Naive thymus-derived CD4-positive, alpha-beta T cell (primary cell): ENCODE measurements at places on chromosomes 12 and 14. TPM values are rescaled to one million over a fixed set of nuclear protein-coding genes. Genes with fewer than 3 reads are reported as not detected.
A peak's percentile ranks its signal among the peaks of the same experiment; 100 is the strongest.

The KIF26A gene
- not detected for polyA plus RNA-seq

- H3K27me3 ChIP-seq: no peaks in the 10 kb centered on the region
- H3K4me1 ChIP-seq: no peaks in the 10 kb centered on the region
Observed at GRCh38 chr14:95207475-95208233, 50.3 kb upstream of the DICER1 start.

DNA sequence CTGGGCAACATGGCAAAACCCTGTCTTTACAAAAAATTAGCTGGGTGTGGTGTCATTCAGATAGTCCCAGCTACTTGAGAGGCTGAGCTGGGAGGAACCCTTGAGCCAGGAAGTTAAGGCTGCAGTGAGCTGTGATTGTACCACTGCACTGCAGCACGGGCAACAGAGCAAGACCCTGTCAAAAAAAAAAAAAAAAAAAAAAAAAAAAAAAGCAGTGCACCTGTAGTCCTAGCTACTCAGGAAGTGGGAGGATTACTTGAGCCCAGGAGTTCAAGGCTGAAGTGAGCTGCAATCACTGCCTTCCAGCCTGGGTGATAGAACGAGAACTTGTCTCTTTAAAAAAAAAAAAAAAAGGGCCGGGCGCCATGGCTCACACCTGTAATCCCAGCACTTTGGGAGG lies 5.6 kb downstream of the REM2 start:
- peak overlapping the region; percentile 75 for H3K27ac ChIP-seq
- H3K36me3 ChIP-seq: no peaks in the 10 kb centered on the region
- H3K4me1 ChIP-seq: peaks cover 21% of the 10 kb centered on the region
- peak overlapping the region; percentile 77 for H3K4me3 ChIP-seq

- DNase-seq: no peak
- no peak overlapping the region for H3K4me3 ChIP-seq
- no peak overlapping the region for H3K27ac ChIP-seq
- H3K4me1 ChIP-seq: peaks cover 12% of the 10 kb centered on the region
Observed at GRCh38 chr14:68409387-68409786, 383.5 kb downstream of the ZFP36L1 start.

The SOX5 gene
- not detected for polyA plus RNA-seq

DNA sequence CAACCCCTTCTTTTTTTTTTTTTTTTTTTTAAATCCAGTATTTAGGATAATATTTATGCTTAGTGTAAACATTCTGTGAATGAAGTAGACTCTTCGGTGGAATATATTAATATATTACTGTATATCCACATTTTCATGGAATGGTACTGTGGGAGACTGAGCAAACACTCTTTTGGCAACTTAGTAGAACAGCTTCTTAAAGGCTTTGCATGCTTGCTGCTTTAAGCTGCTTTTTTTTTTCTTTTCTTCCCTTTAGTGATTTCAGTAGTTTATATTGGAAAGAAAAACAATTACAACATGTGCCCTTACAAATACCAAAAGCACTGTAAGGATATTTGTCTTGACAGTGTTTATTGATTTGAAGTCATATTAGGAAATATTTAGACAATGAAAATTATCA lies 78.9 kb downstream of the AEBP2 start:
- no peaks in the 10 kb centered on the region for H3K27me3 ChIP-seq
- no peak overlapping the region for H3K27ac ChIP-seq
- no peak overlapping the region for H3K4me3 ChIP-seq
- no peaks in the 10 kb centered on the region for H3K4me1 ChIP-seq
- H3K36me3 ChIP-seq: peaks cover 7% of the 10 kb centered on the region
- DNase-seq: no peak

The ISM2 gene
- polyA plus RNA-seq: not detected

DNA sequence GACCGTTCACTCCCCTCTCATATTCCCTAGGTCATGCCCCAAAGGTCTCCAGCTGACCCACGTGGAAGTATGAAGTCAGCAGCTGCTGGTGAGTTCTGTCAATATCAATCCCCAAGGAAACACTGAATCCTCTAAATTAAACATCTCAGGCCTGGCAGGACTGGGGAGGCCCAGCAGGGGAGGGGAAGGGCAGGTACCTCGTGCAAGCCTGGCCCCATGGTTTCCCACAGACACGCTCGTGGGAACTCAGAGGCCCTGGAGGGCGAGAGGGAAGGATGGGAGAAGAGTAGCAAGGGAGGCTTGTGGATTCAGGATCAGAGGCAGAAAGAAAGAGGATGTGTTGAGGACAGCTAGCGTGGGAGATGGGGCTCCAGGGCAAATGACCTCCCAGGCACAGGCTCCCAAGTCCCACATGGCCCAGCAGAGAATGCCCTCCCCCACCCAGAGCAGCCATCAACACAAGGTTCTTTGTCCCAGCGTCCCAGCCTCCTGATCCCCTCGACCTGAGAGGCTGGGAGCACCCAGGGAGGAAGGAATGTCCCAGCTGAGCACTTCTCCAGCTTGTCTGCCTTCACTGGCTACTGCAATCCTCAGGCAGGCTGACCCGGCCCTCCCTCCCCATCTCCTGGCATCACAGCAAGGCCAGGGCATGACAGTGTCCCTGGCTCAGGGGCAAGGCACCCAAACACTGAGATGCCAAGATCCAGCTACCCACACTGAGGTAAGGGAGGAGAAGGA lies 20.1 kb upstream of the RPLP0 start:
- H3K4me1 ChIP-seq: peaks cover 12% of the 10 kb centered on the region
- H3K36me3 ChIP-seq: peaks cover 40% of the 10 kb centered on the region
- no peak overlapping the region for H3K4me3 ChIP-seq

GRCh38 chr12:76962099-76962498 lies 83.3 kb upstream of the CSRP2 start:
- no peak for DNase-seq

DNA sequence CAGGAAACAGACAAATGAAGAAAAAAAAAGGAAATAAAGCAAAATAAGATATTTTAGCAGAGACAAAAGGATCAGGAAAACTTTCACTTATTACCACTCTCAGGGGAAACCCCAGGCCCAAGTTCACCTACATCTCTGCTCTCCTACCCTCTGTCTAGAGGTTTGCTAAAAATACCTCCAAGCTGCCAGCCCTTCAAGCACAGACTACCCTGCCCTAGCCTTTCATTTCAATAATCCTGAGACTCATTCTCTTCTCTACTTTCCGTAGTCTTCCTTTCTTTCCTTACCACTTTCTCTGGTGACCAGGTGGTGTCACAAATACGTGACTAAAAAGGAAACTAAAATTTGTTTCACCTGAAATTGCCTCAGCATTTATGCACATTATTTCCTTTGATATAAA lies 33.8 kb downstream of the RPAP3 start:
- no peaks in the 10 kb centered on the region for H3K4me1 ChIP-seq
- no peak overlapping the region for H3K27ac ChIP-seq
- no peaks in the 10 kb centered on the region for H3K27me3 ChIP-seq
- DNase-seq: no peak
- peaks cover 25% of the 10 kb centered on the region for H3K36me3 ChIP-seq
- no peak overlapping the region for H3K4me3 ChIP-seq
